ENCODE measurements at places on chromosomes 6 and 20.

GRCh38 chr6:148521586-148521985, 178.9 kb downstream of the SASH1 start:
- DNase-seq: no peak

DNA sequence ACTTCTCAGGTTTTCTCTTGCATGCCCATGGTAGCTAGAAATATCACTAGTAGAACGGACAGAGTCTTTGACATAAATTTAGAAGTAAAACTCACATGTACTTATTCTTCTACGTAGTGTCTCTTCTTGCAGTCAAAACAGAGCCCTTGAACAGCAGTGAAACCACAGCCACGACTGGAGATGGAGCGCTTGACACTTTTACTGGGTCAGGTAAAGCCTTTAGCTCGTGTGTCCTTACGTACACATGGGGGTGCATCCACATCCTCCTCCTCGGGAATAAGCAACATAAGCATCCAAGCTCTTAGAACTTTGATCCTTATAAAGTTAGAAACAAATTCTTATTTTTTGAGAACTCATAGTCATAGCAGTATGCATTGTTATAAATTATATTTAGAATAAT, 215.3 kb downstream of the EYA4 start:
- DNase-seq: no peak

DNA sequence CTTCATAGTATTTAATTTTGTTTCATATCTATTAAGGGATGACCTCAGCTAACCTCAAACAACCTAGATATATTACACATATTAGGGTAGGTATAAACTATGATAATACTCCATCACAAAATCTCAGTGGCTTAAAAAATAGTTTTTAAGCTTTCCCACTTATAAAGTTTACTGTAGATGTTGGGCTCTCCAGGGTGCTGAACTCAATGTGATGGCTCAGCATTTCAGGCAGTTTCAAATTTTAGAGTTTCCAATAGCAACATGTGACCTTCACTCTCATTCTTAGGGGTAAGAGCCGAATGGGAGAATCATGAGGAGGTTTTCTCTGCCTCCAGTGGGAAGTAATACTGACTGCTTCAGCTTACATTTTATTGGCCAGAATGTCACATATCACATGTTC, 357.3 kb downstream of the MEI4 start:
- DNase-seq: no peak

DNA sequence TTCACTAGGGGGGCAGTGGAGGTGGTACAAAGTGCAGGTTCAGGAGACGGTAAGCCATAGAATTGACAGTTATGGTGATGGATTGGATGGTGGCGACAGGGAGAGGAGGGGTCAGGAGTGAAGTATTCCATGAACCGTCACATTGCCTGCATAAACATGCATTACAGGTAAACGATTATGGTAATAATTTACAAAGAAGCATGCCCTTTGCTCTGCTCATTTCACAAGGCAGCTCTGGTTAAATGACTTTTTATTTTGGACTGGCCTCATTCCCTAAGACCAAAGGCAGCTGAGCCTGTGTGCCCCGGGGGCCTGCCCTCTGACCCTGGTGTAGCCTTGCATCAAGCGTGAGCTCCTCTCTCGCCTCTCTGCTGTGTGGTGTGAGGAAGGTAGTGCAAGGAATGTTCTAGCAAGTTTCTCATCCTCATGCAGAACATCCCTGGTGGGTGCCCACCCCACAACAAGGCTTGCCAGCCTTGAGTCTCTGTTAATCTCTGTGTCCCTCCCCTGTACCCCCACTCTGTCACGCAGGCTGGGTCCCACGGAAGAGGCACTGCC, 59.0 kb downstream of the PPP1R14C start:
- DNase-seq: no peak

DNA sequence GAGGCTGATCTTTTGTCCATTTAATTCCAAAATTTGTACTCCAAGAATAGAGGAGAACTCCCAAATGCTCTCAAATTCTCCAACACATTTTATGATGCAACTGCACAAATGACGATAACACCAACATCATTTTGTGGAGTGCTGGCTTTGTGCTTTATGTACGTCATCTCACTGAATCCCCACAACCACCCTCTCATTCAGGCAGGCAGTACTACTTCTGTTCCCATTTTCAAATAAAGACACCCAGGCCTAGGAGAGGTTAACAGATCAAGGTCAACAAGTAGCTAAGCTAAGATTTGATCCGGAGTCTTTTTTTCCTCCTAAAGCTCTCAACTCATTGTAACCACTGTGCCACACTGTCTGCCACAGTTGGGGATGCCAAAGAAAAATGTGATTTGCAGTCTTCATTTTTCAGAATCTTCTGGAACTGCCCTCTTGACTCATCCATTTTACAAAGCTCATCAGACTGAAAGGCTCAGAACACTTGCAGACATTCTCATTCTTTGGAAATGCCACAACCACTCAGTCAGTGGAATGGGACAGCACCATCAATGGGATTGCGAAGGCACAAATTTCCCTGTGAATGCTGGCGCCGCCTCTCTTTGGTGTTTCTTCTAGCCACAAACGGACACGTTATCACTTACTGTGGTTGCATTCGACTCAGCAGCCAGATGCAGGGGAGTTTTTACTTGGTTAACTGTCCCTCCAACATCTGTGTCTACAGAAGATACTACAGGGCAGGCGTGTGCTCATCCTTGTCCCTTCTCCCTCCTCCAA, 184.4 kb downstream of the GJA10 start:
- DNase-seq: no peak

- DNase-seq: no peak
Observed at GRCh38 chr20:53676519-53676822, 82.8 kb upstream of the ZNF217 start.

GRCh38 chr20:49207076-49207475, 12.1 kb upstream of the DDX27 start:
- no peak for DNase-seq

DNA sequence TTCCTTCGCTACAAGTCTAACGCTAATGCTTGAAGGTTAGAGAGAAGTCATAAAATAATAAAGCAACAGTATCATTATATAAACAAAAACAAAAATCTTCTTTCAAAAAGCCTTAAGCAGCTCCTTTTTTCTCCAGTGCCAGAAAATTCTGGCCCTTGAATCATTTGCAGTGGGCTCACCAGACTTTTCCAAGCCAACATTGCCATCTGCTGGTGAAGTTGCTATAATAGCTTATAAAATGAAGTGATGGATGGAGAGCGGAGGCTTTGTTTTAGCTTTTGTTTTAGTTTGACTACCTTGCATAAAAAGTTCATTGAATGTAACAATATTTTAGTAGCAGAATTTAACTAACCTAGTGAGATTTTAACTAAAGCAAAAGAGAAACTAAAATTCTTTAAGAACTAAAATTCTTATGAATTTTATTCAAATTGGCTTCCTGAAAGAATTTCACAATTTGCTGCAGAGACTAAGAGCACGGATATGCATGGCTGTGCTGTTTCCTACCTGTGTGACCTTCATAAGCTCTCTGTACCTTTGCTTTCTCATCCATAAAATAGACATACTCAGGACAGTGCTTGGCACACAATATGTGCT, 44.8 kb upstream of the SLC2A12 start:
- peak; percentile 57 for DNase-seq

DNA sequence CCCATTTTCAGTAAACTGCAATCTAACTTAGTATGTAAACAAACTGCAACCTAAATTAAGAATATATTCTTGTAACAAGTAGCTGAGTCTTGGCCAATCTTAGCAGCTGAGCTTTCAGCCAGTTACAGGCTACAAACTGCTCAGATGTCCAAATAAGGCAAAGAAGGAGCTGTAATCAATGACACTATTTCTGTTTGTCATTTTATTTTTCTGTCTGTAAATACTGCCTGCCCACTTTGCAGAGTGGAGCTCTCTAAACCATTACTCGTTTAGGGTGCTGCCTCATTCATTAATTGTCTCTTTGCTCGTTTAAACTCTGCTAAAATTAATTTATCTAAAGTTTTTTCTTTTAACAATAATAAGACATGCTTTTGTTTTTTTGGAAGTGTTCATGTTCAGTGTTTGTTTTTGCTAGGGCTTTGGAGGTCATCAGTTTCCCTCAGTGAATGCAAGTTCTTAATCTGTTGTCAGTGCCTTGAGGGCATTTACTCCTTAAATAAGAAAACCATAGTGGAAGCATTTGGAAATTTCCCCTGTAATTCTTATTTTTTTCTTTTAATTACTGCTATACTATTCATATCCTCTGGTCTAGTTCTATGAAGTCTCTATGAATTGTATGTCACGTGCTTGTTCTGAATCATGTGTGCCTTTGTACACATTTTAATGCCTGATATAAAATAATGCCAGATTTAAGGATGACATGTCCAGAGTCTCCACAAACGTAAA, 3.6 kb upstream of the PRL start:
- no peak for DNase-seq

GRCh38 chr6:158879180-158879579, 60.0 kb upstream of the EZR start:
- peak; percentile 6 for DNase-seq

- no peak for DNase-seq
Observed at GRCh38 chr6:52511572-52512151, 65.2 kb downstream of the TRAM2 start.

- DNase-seq: no peak
Observed at GRCh38 chr20:62028384-62028783, 37.3 kb downstream of the TAF4 start.

- peak; percentile 21 for DNase-seq
Observed at GRCh38 chr6:35310265-35310831, 12.7 kb downstream of the DEF6 start.

DNA sequence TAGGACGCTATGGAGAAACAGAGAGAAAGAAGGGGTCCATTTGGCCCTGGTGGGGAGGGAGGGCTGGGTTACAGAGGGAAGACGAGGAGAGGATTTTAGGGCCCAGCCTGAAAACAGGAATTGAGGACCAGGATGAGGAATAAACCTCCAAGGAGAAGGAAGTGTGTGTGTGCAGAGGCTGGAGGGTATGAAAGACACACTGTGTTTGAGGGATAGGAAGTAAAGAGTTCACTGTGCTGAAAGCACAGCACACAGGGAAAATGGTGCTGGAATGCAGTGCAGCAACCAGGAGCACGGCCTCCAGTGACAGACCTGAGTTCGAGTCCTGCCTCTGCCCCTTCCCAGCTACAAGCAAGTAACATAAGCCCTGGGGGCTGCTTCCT, 7.8 kb downstream of the MBOAT1 start:
- no peak for DNase-seq

DNA sequence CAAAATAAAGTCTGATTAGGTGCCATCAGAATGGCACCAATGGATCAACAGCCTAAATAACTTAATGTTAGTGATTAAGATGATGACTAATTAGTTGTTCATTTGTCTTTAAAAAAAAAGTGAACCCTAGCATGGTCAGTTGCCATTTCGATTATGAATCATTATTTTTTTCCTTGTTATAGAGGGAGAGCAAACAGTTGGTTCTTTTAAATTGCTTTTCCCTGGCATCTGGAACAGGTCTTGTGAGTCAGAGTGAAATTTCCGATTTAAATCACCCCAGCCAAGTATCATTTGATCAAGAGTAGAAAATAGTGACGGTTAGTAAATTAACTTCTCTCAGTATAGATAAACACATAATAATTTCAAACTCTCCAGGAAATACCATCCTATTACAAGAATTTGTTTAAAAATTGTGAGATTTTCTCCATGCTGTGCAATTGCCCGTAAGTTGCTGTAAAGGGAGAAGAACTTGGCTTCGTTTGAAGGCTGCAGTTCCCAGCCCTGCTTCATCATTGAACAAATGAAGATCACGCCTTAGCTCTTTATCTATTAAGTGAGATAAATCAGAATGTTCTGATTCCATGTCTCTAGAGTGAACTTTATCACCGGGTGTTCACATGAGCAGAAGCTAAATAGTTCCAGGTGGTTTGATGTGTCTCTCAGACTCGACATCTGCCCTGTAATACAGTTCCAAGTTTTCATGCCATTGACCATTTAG, 741.3 kb downstream of the DOK5 start:
- no peak for DNase-seq

- peak; percentile 54 for DNase-seq
Observed at GRCh38 chr6:15244620-15245360, 1.1 kb upstream of the JARID2 start.

- no peak for DNase-seq
Observed at GRCh38 chr6:46072866-46073265, 56.9 kb upstream of the ENPP4 start.

GRCh38 chr6:126307849-126308248, 32.1 kb upstream of the CENPW start:
- DNase-seq: no peak

- DNase-seq: peak; percentile 18
Observed at GRCh38 chr6:53344969-53345368, 3.8 kb downstream of the ELOVL5 start.

DNA sequence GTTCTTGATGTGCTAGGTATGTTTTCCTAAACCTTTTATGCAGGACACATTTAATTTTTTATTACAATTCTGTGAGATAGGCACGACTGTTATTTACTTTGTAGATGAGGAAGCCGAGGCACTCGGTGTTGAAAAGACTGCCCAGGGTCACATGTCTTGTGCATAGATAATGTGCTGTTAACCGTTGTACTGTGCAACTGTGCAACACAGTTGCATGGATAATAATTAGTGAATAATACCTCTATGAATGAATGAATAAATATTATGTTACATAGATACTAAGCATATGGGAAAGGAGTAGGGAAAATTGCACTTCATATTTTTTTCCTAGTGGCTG, 60.3 kb upstream of the DEK start:
- no peak for DNase-seq

- DNase-seq: peak; percentile 46
Observed at GRCh38 chr6:28922004-28922820, 1.6 kb downstream of the TRIM27 start.

GRCh38 chr6:168093634-168094033, 14.6 kb upstream of the FRMD1 start:
- DNase-seq: no peak

DNA sequence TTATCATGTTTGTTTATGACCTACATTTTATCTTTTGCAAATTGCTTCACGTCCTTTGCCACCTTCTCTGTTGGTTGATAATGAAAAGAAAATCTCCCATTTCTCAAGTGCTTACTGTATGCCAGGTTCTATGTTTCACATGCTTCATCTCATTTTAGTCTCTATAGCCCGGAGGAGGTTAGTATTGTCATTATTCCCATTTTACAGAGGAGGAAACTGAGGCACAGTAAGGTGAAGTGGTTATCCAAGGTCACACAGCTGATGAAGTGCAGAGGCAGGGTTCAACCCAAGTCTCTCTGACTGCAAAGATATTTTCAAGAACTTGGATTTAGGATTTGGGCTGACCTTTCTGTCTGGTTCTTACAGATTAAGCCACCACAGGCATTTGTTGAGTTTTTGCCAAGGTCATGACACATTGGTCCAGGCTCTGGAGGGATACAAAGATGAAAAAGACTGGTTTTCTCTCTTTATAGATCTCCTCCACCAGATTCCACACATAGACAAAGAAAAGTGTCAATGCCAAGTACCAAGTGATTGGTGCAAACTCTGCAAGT, 20.6 kb downstream of the CNBD2 start:
- DNase-seq: no peak

- DNase-seq: no peak
Observed at GRCh38 chr20:25676164-25676809, 20.4 kb downstream of the ZNF337 start.

DNA sequence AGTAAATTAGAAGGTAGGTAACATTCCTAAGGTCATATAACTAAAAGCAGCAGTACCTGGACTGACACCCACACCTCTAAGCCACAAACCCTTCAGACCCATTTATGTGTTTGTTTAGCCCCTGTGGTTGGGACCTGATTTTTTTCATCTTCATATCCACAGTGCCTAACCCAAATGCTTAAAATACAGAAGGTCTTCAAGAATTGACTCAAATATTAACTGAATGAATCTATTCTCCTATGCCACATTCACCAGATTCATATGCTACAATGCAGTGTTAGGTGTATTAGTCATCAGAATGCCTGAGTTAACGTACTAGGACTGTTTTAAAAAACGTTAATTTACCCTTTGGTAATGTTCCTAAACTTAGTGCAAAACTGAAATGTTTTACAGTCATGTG, 124.8 kb downstream of the AHI1 start:
- DNase-seq: no peak
